Stimulated activated CD4-positive, alpha-beta T cell treated with anti-CD3 and anti-CD28 coated beads, Interleukin-12 subunit alpha, Interleukin-12 subunit beta, amount 100 ng/mL, for 24 hours (primary cell): ENCODE measurements at places on chromosomes 7 and 10.

DNA sequence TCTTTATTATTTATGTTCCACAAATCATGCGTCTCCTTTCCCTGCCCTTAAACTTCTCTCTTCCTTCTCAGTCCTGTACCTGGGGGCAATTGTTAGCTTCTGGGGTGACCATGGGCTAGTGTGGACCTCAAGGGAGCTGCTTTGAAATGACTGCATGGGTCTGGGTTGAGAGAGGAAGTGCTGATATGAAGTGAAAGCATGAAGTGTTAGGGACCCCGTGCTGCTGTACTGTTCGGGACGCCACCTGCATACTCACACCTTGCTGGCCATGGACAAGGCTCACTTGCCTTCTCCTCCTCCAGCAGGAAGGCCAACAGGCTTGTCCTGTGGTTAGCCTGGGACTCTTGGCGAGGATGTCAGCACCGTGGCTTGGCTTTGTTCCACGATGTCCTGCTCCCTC, 56.7 kb downstream of the MTPN start:
- DNase-seq = no peak

GRCh38 chr7:149248777-149249176, 9.3 kb downstream of the ZNF212 start:
- no peak for DNase-seq

DNA sequence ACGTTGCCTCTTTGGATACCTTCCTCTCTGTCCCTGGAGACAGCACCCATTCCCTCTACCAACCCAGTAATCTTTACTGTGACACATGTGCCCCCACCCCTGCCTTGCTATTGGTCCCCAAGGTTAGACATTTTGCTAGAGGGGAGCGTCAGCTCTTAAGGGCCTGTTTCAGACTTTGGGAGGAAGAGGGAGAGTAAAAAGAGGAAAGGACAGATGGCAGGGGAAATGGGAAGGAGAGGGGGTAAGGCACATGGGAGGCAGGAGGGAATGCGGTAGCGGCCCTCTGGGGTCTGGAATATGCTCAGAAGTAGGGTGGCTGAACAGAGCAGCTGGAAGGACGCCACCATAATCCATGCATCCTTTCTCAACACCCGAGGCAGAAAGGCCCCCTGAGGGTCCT, 12.2 kb downstream of the BLNK start:
- DNase-seq = no peak

DNA sequence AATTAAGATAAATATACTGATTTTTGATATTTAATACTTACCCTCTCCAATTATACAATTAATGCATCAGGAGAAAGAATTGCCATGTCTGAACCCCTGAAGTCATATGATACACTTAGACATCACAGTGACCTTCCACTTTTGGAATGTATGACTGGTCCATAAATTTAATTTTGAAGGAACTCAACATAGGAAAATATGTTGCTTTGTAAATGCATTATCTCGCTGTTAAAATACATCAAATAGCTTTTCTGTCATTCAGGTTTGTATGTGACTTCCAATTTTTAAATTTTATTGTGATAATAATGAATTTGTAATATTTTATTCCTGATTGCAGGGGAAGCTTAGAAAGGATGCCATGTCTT, 631.9 kb upstream of the ANKRD30A start:
- DNase-seq = no peak

GRCh38 chr7:38545977-38546376, 85.2 kb downstream of the AMPH start:
- no peak for DNase-seq

- peak; percentile 5 for DNase-seq
Measured at GRCh38 chr7:93442478-93443224, 131.9 kb downstream of the CALCR start.

DNA sequence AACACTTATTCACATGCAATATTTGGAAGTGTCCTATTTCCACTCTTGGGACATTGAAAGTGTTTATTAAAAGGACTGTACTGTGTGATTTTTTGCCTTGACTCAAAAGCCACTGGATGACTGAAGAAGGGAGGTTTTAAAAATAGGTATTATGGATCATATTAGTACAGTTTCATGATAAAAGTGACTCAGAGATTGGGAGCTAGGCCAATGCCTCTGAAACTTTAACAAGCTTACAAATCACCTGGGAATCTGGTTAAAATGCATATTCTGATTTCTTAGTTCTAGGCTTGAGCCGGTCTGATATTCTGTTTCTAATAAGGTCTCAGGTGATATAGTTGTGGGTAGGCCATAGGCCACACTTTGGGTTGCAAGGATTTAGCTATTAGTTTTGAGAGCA, 191.2 kb downstream of the PLXDC2 start:
- no peak for DNase-seq

DNA sequence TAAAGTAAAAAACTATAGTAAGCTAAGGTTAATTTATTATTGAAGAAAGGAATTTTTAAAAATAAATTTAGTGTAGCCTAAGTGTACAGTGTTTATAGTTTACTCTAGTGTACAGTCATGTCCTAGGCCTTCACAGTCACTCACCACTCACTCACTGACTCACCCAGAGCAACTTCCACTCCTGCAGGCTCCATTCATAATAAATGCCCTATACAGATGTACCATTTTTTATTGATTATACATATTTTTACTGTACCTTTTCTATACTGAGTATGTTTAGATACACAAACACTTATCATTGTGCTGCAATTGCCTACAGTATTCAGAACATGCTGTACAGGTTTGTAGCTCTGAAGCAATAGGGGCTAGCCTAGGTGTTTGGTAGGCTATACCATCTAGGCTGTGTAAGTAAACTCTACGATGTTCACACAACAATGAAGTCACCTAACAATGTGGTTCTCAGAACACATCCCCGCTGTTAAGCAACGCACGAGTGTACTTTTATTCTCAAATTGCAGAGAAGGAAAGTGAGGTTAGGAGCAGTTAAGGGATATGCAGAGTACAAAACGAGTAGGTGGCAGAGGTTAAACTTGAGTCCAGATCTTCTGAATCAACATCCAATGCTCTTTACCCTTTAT, 38.9 kb upstream of the PLCE1 start:
- DNase-seq = no peak

GRCh38 chr10:113922787-113923570, 68.5 kb downstream of the NHLRC2 start:
- no peak for DNase-seq

DNA sequence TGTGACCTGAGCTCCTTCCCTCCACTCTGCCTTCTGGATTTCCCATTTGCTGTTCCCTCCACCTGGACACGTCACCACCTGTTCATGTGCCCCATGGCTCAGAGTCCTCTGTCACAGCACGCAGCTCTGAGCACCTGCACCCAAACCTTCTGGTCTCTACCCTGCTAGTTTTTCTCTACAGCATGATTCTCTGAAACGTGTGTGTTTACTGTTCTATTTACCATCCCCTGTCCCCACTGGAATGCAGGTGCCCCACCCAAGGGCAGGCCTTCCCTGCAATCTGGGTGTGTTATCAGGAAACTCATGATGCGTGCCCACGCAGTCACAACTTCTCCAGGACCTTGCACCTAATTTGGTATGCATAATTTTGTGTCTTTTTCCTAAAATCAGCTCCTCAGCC, 284.4 kb upstream of the IGFBP3 start:
- DNase-seq = no peak

DNA sequence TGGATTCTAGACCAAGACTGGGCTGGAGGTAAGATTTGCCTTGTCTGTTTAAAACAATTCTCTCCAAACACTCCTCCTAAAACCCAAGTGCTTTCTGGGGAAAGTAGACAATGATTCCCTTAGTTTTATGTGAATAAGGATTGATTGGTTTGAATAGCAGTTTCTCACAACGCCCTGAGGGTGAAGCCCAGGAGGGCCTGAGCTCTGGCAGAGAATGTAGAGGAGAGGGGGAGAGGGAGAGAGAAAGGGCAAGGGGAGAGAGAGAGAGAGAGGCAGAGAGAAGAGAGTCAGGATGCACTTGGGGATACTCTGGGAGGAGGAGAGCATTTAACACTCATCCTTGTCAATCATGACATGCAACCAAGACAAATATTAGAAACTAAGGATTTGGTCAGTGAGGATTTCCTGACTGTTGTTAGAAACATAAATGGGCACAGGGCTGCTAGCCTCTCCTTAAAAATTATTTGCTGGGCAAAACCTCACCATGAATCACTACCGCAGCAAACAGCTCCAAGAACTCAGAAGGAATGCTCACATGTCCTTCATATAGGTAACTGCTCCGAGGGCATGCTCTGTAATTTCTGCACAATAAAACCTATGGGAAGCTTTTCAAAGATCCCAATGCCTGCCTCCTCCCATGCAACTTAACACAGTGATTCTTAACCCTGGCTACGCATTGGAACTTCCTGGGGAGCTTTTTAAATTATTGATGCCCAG, 55.2 kb upstream of the RAPGEF5 start:
- DNase-seq = no peak

GRCh38 chr10:131242007-131242406, 69.5 kb downstream of the TCERG1L start:
- DNase-seq = no peak

DNA sequence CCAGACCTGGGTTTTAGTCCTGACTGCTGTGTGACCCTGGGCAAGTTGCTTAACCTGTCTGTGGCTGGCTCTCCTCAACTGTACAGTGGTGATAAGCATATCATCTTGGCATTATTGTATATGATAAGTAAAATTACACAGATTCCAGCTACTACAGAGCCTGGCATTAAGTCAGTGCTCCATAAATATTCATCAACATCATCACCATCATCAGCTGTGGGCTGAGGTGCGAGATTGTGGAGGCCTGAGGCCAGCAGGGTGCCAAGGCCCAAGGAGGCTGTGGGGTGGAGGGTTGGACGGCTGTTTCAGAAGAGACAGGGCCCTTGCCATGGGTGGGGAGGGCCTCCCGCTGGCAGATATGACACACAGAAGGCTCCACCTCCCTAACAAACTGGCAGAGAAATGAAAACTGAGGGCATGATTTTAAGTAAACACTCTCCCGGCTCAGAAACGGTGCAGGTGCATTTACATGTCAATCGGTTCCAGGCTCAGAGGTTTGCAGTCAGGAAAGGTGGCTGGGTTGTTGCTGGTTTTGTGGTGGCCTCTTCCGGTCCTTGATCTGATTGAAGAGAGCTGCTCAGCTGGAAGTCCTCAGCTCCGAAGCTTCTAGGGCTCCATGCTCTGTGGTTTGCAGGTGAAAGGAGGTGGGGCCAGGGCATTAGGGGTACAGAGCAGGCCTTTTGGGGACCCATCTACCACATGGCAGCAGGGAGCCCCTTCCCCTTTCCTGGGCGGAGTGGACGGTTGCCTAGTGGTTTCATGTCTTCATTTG, 10.2 kb downstream of the CRYGN start:
- DNase-seq = no peak

DNA sequence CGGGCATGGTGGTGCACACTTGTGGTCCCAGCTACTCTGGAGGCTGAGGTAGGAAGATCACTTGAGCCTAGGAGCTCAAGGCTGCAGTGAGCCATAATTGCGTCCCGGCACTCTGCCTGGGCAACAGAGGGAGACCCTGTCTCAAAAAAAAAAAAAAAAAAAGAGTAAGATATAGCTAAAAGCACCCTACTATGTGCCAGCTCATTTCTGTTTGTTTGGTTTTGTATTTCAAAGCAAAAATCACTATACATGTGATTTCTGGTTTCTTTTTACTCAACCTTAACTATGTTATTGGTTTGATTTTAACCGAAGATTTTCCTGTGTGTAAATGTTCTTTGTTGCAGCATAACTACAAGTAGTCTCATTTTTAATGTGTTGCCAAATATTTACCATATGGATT, 66.5 kb upstream of the RSBN1L start:
- no peak for DNase-seq
